Activated naive CD8-positive, alpha-beta T cell treated with anti-CD3 and anti-CD28 coated beads, Interleukin-2, amount 50 U/mL, for 16 hours (primary cell): ENCODE measurements at places on chromosomes 11 and 22.

- no peak for DNase-seq
Observed at GRCh38 chr11:3942956-3943497, 87.6 kb downstream of the STIM1 start.

GRCh38 chr22:30485362-30485988, 13.7 kb upstream of the SEC14L3 start:
- DNase-seq: peak; percentile 49

DNA sequence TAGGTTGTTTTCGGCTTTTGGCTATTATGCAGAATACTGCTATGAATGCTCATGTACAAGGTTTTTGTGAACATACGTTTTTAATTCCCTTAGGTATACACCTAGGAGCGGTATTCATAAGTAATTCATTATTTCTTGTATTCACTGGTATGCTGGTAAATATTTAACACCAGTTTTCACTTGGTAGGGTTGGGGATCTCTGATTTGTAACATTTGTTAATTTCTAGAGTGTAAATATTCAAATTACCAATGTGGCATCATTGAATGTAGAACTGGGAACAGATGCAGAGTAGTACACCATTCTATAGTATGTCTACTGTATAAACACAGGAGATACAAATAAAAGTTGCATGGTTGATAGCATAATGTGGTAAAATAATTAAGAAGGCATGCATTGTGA, 16.3 kb downstream of the GVQW3 start:
- DNase-seq: no peak

DNA sequence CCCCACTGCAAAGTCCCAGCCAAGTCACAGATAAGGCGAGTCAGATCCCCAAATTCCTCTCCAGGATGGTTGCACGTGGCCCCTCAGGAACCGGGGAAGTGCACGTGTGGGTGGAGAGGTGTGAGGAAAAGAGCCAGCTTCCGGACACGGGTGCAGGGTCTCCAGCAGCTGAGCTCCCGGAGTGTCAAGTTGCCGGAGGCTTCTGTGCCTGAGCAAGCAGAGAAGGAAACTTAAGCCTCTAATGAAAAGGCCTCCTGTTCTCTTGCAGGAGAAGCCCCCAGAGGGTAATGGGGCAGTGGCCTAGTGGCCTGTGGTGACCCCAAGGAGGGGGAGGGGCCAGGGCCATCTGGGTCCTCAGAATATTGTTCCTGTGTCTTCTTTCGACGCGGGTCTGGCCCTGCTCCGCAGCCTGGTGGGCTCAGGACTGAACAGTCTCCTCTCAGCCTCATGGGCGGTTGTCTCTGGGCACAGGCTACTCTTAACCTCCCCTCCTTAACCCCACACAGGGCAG, 147.9 kb downstream of the FEZ1 start:
- DNase-seq: no peak

DNA sequence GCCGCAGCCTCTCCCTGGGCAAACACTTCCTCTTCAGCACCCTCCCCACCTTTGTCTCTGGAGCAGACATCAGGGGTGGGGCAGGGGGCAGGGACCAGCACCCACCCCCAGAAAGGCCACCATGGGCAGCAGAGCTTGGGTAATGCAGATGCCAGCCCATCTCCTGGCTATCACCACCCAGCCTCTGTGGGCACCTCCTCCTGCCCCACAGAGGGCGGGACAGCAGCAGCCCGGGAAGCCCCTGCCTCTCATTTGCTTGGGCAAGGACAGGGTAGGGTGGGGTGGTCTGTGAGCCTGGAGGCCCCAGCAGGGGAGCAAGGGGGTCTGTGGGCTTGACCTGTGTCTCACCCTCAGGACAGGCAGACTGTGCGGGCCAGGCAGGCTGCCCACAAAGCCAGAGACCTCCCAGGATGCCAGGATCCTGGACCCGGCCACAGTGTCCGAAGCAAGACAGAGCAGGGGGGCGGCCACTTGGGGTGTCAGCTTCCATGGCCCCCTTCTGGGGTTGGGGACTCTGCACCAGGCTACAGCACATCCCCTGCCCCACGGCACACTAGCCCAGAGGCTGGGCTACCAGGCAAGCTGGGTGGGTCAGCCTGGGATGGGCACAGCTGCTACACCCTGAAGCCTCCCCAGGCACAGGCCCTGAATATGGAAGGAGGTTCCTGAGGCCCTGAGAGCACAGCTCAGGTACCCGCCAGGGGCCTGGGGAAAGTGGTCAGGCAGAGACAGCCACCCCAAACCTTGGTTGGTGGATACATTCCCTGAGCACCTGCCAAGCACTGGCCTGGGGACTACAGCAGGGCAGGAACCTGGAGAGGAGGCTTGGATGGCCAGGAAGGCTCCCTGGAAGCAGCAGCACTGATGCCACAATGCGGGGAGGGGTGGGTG, 4.5 kb downstream of the RNH1 start:
- no peak for DNase-seq

GRCh38 chr11:3996651-3997050, 97.9 kb upstream of the RRM1 start:
- no peak for DNase-seq

GRCh38 chr22:22714600-22715335, 70.4 kb downstream of the GGTLC2 start:
- DNase-seq: no peak

DNA sequence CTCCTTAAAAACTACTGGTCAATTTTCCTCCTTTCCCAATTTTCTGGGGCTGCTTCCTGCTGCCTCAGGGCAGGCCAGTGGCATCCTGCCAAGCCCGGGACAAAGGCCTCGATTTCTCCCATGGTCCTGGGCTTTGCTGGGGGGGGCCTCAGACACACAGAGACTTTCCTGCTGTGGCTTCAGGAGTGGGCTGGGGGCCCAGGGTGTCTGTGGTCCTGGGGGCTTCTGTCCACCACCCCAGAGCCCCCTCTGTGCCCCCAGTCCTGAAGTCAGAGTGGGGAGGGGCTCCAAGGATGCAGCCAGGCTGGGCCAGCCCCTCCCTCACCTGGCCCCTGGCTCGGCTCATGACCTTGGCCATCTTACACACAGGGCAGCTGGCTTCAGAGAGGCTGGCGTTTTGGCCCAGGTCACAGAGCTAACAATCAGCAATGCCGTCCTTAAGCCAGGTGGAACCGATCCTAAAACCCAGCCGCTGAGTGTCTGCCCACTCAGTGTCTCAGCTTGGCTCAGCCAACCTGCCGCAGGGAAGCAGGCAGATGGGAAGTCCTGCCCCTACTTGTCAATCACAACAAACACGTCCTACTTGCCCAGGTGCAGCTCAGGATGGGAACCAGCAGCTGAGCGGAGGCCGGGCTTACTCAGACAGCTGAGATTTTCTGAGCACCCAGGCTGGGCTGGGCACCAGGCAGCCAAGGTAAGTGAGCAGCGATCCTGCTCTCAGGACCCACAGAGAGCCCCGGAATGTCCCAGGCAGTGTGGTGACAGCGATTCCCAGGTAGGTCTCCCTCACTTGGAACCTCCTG, 34.6 kb downstream of the OSBPL5 start:
- DNase-seq: no peak

DNA sequence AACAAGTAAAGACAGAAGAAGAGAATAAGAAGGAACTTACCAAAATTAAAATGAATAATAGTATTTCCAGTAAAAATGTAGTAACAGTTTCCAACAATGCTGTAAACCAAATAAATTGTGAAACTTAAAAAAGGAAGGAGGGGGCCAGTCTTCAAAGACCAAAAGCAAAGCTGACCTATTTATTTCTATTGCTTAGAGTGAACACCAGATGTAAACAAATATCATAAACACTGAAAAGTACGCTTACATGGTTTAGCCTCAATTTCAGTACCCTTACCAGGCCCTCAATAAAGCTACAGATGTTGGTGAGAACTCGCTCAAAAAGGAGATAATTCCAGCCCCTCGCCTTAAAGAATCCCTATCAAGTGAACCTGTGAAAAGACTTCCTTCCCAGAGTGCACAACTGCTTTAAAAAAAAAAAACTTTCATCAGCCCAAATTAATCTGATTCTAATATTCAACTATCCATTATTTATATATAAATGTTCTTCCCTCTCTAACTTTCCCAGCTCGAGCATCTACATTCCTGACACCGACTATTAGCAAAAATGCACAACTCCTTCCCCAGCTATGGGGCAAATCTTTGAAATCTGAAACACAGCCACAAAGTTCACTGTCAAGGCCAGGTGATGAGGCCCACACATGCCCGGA, 2.4 kb downstream of the PHF21A start:
- no peak for DNase-seq

- DNase-seq: no peak
Observed at GRCh38 chr11:112042161-112042960, 17.2 kb downstream of the DLAT start.

DNA sequence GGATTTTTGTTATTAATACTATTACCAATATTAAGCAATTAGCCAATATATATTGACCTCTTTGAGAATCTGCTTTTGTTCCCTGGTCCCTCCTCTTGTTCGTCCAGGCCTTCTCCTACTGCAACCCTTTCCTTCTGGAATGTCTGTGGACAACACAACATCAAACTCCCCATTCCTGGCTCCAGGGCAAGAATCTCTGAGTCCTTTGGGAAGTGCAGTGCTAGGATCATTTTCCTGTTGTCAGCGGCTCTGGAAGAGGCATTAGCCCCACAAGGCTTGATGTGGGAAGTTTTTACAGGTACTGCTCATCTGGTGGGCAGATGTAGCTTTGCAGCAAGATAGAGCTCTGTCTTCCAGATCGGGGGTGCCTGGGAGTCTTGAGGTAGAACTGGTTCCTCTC, 74.3 kb downstream of the RPUSD4 start:
- DNase-seq: no peak

DNA sequence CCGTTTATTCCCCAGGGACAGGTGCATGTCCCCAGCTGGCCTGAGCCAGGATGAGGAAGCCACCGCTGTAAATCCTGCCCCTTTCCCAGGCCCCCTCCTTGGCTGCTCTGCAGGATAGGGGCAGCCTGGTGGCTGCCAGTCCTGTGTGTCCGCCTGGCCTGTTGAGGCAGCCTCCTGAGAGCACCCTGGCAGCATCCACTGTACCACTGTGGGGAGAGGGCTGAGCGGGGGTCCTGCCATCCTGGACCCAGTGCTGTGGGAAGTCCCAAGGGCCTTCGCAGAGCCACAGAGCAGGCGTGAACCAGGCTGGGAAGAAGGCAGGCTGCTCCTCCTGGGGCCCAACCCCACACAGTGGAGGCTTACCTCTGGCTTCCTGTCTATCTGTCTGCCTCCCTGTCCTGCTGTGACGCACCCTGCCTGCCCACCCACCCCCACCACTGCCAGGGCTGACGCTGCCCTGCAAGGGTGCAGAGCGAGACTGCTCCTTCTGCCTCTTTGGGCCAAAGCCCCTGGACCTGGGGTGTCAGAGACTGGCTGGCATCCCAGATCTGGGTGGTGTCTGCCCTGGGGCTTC, 8.4 kb downstream of the KCTD17 start:
- DNase-seq: no peak

- no peak for DNase-seq
Observed at GRCh38 chr11:48025984-48026340, 45.6 kb downstream of the PTPRJ start.

DNA sequence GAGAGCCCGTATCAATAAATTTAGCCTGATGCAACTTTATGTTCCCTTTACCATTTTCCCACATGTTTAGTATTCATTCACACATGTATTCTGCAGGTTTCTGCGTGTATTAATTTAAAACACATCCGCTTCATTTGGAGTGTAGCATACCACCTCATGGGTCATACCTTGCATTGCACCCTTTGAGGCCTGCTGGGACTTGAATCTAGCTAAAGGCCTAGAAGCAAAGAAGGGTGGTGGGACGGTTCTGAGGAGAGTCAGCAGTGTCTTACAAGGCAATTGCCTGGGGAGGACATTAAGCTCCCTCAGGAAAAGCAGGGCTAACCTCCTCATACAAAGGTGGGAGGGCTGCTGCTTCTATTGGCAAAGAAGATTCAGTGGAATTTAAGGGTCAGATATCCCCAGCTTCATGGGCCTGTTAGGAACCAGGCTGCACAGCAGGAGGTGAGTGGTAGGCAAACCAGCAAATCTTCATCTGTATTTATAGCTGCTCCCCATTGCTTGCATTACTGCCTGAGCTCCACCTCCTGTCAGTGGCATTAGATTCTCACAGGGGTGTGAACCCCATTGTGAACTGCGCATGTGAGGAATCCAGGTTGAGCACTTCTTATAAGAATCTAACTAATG, 15.9 kb upstream of the SNX19 start:
- no peak for DNase-seq

GRCh38 chr11:102626676-102627075, 1.5 kb upstream of the MMP20 start:
- no peak for DNase-seq

- no peak for DNase-seq
Observed at GRCh38 chr11:8317159-8317558, 53.5 kb upstream of the LMO1 start.
